ENCODE measurements at places on chromosomes 11 and 22. TPM values are rescaled to one million over a fixed set of nuclear protein-coding genes. Genes with fewer than 3 reads are reported as not detected.

DNA sequence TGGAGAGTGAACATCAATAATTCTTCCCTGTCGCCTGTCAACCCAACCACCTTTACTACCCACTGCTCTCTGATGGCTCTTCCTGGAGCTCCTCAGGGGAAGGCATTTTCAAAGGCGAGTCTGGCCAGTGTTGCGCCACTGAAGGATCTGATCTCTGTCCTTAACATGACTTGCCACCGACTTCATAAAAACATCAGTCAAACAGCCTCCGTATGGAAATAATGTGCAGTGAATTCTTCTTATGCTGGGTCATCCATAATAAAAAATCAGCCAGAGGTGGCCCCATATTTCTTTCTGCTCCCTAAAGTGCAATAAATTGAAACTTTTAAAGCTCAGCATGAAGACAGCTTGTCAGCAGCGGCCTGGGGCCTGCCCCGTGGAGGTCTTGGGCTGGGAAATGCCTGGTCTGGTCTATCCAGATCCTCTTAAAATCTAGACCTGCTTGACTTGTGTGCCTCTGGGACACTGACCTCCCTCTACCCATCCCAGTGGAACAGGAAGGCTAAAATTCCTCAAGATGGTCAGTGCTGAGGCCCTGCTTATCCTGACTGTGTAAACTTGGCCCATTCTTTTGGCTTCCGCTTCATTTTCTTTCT, 199.5 kb downstream of the MYO18B start:
- DNase-seq = no peak
- H3K4me1 ChIP-seq = no peaks in the 10 kb centered on the region
- H3K4me3 ChIP-seq = no peak overlapping the region
- peaks cover 44% of the 10 kb centered on the region for H3K27me3 ChIP-seq
- H3K27ac ChIP-seq = no peak overlapping the region
- H3K36me3 ChIP-seq = no peaks in the 10 kb centered on the region

LUZP2 gene
- total RNA-seq = 4.3 TPM

CRYBA4 gene
- not detected for total RNA-seq

- no peak overlapping the region for H3K4me3 ChIP-seq
- H3K27ac ChIP-seq = no peak overlapping the region
- peaks cover 9% of the 10 kb centered on the region for H3K36me3 ChIP-seq
- no peaks in the 10 kb centered on the region for H3K27me3 ChIP-seq
Measured at GRCh38 chr11:66491315-66491935, 11.2 kb downstream of the DPP3 start.

- DNase-seq = no peak
- H3K4me3 ChIP-seq = no peak overlapping the region
- H3K4me1 ChIP-seq = peaks cover 38% of the 10 kb centered on the region
- no peaks in the 10 kb centered on the region for H3K27me3 ChIP-seq
Measured at GRCh38 chr22:23793326-23793725, 6.6 kb downstream of the SMARCB1 start.

- peaks cover 6% of the 10 kb centered on the region for H3K4me1 ChIP-seq
- H3K27me3 ChIP-seq = no peaks in the 10 kb centered on the region
- H3K4me3 ChIP-seq = no peak overlapping the region
Measured at GRCh38 chr11:38156495-38157146, 1558.6 kb upstream of the RAG2 start.

All from mesothelial cell of epicardium (in vitro differentiated cells).